ENCODE measurements at places on chromosomes 7 and 10.

GRCh38 chr10:124482236-124482800, 20.7 kb downstream of the LHPP start:
- DNase-seq = no peak

- no peak for DNase-seq
Observed at GRCh38 chr10:37222046-37222445, 96.6 kb downstream of the ANKRD30A start.

DNA sequence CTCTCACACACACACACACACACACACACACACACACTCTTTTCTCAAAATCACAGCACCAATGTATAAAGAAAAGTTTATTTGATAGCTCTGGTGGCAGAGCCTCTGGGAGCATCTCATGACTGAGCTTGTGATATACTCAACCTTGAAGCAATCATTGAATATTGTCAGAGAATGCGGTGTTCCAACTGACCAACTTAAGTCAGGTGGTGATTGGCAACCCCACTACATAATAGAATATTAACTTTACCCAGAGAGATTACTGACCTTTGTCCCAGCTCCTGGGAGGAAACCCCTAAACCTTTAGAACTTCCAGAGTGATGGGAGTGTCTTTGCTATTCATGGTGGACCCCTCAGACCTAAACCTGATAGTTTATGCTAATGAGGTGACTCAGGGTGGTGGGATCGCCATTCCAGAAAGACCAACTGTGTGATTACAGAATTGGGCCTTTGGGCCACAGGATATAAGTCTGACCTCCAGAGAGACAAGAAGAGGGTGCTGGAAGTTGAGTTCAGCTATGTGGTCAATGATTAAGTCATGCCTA, 143.1 kb downstream of the OTUD1 start:
- DNase-seq = no peak

DNA sequence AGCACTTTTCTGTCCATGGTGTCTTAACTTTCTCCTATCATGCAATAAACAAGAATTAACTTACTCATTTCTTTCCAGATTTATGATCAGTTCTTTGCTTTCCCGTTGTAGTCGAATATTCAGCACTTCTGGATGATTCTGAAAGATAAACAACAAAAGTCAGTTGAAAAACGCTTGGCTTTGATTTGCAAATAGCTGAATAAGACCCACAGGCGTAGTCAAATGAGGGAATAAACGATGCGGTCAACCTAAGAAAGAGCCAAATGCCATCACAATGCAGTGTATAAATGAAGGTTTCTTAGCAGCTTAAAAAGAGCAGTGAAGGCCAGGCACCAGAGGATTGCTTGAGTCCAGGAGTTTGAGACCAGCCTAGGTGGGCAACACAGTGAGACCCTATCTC, 109.4 kb downstream of the ADAM12 start:
- DNase-seq = no peak

DNA sequence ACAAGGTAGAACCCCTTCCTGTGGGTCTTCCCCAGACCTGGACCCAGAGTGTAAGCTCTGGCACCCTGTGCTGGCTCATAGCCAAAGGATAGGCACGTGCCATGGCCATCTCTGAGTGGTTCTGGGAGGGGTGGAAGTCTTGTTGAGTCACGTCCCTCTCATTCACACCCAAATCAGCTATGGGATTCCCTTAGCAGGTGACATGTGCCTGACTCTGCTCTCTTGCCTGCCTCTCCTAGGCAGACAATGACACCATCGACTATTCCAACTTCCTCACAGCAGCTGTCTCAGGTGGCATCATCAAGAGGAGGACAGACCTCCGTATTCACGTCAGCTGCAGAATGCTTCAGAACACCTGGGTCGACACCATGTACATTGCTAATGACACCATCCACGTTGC, 59.8 kb downstream of the C10orf120 start:
- no peak for DNase-seq

DNA sequence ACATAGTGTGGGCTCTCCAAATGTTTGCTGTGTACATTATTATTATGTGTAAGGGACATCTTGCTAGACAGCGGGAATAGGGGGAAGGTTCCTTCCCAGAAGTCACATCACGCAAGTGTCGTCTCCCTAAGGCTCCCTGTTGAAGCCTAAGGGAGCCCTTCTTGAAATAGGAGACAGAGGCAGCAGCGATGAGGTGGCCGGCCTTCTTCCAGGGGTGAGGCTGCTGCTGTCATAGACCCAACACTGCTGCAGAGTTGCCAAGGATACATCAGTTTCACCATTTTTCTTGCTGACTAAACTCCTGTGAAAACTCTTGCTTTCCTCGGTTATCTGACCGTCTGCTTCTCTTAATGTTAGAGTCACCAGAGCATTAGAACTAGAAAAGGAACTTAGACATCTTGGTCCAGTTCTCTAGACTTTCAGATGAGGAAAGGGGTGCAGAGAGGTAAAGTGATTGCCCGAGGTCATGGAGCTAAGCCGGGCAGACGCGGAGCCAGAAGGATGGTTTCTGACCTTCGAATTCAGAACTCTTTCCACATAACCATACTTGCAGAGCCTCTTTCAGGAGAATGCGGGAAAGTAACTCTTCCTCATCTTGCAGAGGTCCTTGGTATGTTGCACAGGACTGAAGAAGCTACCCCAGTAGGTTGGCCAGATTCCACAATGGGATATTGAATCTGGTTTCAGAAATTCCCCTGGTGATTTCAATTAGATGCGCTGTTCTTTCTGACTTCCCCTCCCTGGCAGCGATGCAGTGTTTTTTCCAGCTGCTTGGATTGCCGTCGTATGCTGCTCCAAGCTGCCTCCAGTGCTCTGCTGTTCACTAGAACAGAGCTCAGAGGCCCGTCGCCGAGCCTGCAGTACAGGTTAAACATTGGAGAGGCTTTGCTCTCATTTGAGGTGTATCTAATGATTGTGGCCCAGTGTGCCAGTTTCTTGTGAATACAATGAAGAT, 217.1 kb downstream of the CAMK1D start:
- DNase-seq = no peak

GRCh38 chr10:10915215-10915614, 102.5 kb upstream of the CELF2 start:
- no peak for DNase-seq

GRCh38 chr7:78212476-78213060, 414.0 kb downstream of the PHTF2 start:
- DNase-seq = no peak

- no peak for DNase-seq
Observed at GRCh38 chr7:8387551-8388256, 45.7 kb upstream of the NXPH1 start.

DNA sequence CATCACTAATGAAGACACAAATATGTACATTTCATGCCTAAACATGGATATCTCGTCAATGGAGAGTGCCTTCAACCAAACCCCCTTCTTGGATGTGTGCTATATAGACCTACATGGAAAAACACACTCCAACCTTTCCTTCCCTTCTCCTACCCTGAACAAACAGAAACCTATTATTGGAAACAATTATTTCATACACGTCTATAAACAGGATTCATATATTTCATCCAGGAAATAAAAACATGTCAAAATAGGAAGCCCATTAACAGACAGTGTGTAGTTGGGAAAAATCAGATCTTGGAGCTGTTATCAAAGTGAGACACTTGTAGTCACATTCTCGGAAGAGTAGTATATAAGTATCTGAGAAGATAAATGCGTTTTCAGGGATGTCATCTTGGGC, 81.1 kb downstream of the NRP1 start:
- no peak for DNase-seq

DNA sequence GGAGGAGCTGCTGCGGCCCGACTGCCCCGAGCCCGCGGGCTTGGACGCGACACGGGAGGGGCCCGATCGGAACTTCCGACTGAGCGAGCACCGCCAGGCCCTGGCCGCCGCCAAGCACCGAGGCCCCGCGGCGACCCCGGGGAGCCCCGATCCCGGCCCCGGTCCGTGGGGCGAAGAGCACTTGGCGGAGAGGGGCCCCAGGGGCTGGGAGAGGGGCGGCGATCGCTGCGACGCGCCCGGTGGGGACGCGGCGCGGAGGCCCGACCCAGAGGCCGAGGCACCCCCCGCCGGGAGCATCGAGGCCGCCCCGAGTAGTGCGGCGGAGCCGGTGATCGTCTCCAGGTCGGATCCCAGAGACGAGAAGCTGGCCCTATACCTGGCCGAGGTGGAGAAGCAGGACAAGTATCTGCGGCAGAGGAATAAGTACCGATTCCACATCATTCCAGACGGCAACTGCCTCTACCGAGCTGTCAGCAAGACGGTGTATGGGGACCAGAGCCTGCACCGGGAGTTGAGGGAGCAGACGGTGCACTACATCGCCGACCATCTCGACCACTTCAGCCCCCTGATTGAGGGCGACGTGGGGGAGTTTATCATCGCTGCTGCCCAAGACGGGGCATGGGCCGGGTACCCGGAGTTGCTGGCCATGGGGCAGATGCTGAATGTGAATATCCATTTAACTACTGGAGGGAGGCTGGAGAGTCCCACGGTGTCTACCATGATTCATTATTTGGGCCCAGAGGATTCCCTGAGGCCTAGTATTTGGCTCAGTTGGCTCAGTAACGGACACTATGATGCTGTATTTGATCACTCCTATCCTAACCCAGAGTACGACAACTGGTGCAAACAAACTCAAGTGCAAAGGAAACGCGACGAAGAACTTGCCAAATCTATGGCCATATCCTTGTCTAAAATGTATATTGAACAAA, 1.4 kb downstream of the OTUD1 start:
- no peak for DNase-seq

- no peak for DNase-seq
Observed at GRCh38 chr7:22364900-22365299, 7.9 kb upstream of the RAPGEF5 start.

DNA sequence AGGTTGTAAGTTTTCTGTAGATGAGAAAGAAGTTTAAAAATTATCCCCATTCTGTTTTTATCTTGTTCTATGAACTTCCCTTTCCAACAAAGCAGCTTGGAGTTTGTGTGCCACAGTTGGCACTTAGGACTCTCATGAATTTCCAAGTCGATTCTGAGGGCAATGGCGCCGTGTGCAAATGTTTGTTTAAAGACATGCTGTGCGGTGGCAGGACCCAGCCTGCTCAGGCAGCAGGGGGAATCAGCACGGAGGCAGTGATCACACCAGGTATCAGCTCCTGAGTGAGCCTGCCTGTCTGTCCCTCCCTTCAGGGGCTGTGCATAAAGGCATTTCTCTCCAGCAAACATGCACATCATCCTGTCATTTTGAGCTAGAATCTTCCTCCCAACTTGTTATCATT, 109.8 kb upstream of the WDR11 start:
- no peak for DNase-seq

DNA sequence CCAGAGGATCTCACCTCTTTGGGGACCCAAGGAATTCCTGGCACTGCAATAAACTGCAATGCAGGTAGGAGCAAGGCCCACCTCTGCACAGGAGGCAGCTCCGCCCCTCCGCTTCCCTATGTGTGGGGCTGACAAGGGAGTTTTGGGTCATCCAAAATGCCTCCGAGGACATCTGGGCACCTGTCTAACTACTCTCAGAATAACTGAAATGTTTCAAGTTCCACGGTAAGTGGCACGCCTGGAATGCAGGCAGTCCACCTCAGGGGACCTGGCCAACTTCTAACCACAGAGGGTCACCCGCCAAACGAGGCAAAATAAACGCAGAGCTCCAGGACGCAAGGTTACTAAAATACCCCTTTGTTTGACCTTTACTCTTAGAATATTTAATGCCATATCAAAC, 102.5 kb downstream of the FGFR2 start:
- no peak for DNase-seq

- no peak for DNase-seq
Observed at GRCh38 chr10:90920986-90921666, at the start of gene ANKRD1. Gene ANKRD1 (minus strand): TSS chr10:90921087. CDS start chr10:90921027, 60 bp downstream.

GRCh38 chr10:74500816-74501215, 325.6 kb upstream of the KAT6B start:
- no peak for DNase-seq

GRCh38 chr7:26900251-26900650, 35.9 kb upstream of the SKAP2 start:
- no peak for DNase-seq

DNA sequence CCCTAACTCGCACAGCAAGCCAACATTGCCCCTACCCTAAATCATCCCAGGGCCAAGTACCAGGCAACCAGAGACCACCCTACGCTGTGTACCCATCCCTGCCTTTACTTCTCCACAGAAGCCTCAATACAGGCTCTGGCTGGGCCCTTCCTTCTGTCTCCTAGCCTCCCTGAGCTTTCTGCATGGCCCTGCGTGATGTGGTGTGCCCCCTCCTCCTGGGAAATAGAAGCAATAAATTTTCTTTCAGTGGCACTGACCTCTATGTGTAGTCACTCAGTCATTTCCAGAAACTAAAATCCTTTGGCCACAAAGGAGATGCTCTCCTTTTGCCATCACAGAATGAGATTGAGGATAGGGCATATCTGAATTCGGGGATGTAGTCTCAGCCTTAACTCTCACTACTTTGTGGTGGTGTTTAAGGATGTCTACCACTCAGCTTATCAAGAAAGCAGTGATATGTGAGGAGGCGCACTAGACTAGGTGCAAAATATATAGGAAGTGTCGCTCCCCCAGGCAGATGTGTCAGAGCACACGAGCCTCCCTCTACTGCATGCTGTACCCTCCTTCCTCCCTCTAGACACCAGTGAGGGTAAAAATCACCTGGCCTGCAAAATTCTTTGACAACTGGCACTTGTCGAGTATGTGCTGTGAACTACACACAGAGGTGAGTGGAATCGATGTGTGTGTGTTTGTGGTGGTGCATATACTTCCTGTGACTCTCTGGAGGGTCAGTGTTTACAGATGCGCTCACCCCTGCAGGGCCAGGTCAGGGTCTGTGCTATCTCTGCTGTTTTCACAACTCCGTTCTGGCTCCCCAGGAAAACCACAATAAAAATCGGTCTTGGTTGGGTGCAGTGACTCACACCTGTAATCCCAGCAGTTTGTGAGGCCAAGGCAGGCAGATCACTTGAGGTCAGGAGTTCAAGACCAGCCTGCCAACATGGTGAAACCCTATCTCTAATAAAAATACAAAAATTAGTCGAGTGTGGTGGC, 825.9 kb upstream of the IGFBP3 start:
- DNase-seq = no peak

DNA sequence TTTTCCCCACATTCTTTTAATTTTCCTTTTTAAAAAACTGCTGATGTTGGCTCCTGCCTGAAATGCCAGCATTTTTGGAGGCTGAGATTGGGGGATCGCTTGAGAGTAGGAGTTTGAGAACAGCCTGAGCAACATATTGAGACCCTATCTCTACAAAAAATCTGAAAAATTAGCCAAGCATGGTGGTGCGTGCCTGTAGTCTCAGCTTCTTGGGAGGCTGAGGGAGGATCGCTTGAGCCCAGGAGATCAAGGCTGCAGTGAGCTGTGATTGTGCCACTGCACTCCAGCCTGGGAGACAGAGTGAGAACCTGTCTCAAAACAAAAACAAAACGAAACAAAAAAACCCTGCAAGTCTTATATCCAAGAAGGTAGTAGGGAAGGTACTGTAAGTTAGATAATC, 51.7 kb downstream of the ZMYND11 start:
- DNase-seq = no peak

DNA sequence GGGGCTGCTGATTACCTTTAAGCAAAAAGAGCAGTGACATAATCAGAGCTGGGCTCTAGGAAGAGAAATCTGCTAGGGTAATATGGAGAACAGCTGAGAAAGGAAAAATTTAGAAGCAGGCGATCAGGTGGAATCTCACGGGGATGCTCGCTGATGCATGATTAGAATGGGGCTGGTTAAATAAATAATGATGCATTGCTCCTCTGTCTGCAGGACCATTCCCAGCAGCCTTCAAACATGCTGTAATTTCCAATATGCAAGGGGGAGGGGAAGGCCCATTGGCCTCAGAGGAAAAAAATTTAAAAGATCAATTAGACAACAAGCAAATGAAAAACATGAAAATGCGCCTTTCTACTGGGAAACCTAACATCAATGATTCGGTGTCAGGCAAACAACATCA, 65.6 kb upstream of the C10orf90 start:
- no peak for DNase-seq

- DNase-seq = no peak
Observed at GRCh38 chr10:110103921-110104461, 96.2 kb downstream of the ADD3 start.
